HS-27A (cell line): ENCODE measurements at places on chromosomes 5 and 9.

GRCh38 chr9:109817146-109817845, 37.3 kb downstream of the PALM2AKAP2 start:
- DNase-seq: peak; percentile 51

GRCh38 chr5:151023047-151023615, 2.7 kb downstream of the GPX3 start:
- no peak for DNase-seq

DNA sequence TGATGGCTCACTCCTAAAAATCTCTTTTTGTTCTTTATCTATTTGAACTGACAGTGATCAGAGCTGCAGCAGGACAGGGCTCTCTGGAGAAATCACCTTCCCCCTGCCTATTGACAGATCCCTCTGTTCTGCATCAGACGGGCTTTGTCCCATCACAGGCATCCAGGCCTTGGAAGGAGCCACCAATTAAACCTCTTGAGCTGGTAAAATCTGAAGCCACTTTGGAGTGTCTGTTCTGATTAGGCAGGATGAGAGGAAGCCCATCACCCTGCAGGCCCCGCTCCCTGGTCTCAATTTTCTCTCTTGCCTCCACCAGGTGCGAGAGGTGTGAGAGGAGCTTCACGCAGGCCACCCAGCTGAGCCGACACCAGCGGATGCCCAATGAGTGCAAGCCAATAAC, 97.7 kb downstream of the PRDM6 start:
- no peak for DNase-seq

- no peak for DNase-seq
These were observed 26.0 kb upstream of the ARAP3 start for GRCh38 chr5:141708016-141708415.

- DNase-seq: no peak
These were observed 160.4 kb upstream of the CDH12 start for GRCh38 chr5:23013395-23013998.

DNA sequence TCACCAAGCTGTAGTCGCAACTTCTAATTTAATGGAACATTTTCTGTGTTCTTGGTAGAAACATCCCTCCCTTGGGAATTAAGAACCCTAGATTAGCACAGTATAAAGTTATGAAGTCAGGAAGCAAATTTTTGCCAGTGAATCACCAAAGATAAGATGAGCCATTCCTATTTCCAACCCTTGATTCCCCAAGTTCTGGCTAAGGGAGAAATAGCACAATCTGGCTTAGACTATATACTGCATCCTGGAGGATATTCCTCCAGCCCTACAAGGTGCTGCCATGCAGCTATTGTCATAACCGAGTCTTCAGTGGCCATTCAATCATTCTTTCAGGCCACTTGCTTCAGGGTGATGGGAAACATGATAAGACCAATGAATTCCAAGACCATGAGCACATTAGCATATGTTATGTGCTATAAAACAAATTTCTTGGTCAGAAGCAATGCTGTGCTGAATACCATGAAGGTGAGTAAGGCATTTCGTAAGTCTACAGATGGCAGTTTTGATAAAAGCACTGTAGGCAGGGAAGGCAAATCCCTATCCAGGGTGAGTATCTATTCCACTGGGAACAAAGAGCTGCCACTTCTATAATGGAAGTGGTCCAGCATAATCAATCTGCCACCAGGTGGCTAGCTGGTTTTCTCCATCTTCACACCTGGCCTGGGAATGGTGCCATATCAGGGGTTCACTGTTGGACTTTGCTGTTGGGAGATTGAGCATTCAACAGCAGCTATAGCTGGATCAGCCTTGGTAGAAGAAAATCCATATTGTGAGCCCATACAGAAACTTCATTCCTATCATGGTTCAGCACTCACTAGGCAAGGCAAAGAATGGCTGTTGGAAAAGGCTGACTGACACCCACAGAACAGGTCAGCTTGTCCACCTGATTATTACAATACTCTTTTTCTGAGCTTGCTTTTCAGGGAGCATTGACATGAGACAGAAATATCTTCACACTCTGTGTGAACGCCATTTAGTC, 19.6 kb upstream of the ARL15 start:
- DNase-seq: peak; percentile 84

GRCh38 chr5:16842896-16843295, 93.2 kb downstream of the MYO10 start:
- no peak for DNase-seq

DNA sequence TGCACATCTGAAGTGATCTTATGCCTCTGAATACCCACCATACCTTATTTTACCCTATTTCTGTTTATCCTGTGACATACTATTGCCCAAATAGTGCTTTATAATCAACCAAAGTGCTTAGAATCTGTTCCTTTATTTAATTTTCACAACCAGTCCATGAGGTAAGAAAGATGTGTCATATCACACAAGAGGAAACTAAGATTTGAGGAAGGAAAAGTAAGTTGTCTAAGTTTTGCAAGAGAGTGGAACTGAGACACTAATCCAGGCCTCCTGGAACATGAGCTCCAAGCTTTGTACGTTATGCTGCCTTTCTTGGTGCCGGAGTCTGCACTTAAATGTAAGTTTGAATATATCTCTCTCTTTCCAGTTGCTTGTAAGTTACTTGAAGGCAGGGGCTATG, 17.2 kb downstream of the KDM3B start:
- DNase-seq: no peak

- no peak for DNase-seq
These were observed 93.6 kb downstream of the SH3TC2 start for GRCh38 chr5:148969291-148969690.

DNA sequence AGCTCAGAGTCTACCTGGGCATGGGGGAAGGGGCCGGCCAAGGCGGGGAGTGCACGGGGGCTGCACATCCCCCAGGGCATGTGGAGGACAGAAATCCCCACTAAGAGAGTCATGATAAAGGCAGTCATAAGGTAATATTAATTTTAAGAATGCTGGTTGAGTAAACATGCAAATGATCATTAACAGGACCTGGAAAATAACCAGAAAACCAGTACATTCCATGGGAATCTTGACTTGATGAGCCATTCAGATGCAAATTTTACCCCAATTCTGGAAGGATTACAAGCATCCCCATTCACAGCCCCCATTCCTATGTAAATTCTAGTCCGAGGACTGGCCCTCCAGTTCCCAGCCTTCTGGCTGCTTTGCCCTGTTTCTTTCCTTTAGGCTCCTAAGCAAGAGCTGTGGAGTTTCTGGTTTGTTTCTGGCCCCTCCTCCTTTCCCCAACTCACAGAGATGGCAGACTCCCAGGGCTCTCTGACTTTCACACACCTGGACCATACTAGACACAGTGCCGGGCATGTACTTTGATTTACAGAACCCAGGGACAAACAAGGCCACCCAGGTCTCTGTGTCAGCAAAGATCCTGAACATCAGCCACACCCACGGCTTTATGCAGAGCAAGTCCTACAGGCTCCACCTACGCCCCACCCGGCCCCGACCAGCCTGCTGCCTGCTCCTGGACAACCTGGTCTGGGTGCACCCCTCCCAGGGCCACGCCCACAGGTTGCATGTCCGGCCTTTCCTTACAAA, 62.7 kb downstream of the SEMA4D start:
- DNase-seq: no peak

DNA sequence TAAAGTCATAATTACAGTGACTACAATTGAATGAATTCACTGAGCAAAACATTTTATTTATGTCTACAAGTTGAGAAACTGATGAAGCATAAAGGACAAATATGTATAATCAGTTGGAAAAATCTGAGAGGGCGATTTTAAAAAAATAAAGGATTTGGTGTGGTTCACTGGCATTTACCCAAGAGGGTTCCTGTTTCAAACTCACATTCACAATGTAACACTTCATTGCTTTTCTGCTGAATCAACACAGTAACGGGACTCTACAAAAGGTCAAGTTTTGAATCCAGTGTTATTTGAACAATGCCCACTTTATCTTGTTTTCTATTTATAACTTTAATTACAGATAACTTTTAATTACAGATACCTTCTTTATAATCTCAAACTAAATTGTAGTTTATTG, 138.6 kb downstream of the NUDT12 start:
- DNase-seq: no peak

- no peak for DNase-seq
These were observed 16.5 kb downstream of the KIAA1958 start for GRCh38 chr9:112503170-112503569.

DNA sequence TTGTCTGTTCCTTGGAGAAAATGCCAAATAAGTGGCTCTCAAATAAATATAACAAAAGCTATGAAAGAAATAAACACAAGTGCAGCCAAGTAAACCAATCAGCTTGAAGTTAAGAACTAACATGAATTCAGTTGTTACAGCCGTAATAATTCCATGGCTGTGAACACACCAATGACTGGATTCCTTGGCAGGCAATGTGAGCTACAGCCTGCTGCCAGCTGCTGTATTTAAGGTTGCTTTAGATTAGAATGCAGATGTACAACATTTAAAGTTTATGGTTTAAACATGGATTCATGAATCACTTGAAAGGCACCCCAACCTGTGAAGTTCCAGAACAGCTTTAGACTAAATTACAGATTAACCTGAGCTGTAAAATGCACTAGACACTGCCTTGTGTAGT, 626.4 kb upstream of the SEMA6A start:
- DNase-seq: no peak

DNA sequence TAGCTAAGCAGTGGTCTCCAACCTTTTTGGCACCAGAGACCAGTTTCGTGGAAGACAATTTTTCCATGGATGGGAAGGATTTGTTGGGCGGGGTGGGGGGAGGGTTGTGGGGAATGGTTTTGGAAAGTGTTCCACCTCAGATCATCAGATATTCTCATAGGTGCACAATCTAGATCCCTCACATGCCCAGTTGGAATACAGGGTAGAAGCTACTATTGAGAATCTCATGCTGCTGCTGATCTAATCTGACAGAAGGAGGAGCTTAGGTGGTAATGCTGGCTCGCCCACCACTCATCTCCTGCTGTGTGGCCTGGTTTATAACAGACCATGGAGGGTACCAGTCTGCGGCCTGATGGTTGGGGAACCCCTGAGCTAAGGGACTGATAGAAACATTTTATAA, 662.7 kb upstream of the RGMB start:
- no peak for DNase-seq

DNA sequence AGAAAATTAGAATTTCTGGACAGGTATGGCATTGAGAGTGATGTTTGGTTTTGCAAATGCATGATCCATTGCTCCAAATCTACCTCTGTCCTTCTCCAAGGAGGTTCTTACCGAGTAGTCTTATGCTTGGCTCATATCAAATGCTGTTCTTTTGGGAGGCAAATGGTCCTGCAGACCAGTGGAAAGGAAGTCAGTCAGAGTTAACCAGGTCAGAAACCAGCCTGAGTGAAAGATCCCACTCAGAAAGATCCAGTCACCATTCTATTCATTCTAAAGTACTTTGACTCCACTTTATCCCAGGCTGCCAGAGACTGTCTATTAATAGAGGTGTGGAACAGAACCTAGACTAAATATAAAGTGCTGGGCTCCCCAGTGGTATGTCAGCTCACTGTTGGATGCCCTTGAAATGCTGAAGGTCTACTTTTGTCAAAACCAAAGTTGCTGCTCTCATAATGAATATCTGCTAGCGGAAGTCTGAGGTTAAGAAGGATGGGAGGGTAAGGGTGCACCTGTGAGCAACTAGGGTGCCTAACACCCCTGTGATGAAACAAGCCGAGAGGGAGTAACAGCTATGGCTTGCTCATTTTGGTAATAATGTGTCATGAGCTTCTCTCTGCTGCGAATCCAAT, 302.2 kb downstream of the ZNF608 start:
- no peak for DNase-seq

- no peak for DNase-seq
These were observed 197.4 kb downstream of the GAS1 start for GRCh38 chr9:86749894-86750255.
